ENCODE measurements at places on chromosomes 3 and 15. TPM values are rescaled to one million over a fixed set of nuclear protein-coding genes. Genes with fewer than 3 reads are reported as not detected.

Gene TRIM42
- not detected for polyA plus RNA-seq

DNA sequence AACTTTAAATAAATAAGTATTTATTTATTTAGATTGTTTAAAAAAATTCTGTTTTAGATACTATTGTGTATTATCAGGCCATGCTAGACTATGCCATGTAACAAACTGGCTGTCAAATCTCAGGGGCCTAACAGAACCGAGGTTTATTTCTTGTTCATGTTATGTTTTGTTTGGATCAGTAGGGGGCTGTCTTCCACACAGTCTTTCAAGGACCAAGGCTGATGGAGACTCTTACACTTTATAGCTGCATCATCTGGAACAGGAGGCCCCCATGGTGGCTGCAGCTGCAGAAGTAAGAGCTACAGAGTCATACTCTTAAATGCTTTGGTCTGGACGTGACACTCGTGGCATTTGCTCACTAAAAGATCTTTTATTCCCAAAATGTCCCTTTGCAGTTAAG, 33.0 kb upstream of the ARL14 start:
- DNase-seq = no peak

DNA sequence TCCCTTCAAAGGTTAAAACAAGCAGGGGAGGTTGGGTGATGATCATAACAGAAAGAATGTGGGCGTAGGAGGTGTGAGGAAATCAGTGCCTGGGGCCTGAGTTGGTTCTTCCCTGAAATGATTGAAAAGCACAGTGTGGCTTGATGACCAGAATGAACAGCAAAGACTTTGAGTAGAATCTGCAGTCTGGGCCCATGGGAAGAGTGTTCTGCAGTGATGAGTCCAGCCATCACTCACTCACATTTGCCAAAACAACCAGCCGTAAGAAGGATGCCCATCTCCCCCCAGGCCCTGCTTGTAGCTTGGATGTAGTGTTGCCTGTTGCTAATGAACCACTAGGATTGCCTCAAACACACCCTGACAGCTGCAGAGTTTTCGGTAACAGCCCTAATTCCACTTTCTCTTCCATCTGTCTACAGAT, 67.9 kb downstream of the VGLL3 start:
- DNase-seq = peak; percentile 88

Gene CAMK2N2
- 0.92 TPM for polyA plus RNA-seq

Gene GOLGA8Q
- not detected for polyA plus RNA-seq

- DNase-seq = peak; percentile 1
Measured at GRCh38 chr3:62332835-62333244, 40.5 kb downstream of the FEZF2 start.

GRCh38 chr3:123843668-123844067, 40.5 kb downstream of the MYLK start:
- peak; percentile 36 for DNase-seq

Gene VWA5B2
- 0.01 TPM for polyA plus RNA-seq

Measured in mammary epithelial cell (primary cell).